ENCODE measurements at places on chromosomes 2 and 18. TPM values are rescaled to one million over a fixed set of nuclear protein-coding genes. Genes with fewer than 3 reads are reported as not detected.
A peak's percentile ranks its signal among the peaks of the same experiment; 100 is the strongest.

Gene GRHL1
- 2.8 TPM for polyA plus RNA-seq

Gene TPRKB
- polyA plus RNA-seq = 186 TPM

- no peak for DNase-seq
Observed at GRCh38 chr2:180130403-180130802, 123.3 kb upstream of the CWC22 start.

GRCh38 chr2:99380376-99381010 is 43.3 kb downstream of the EIF5B start:
- DNase-seq = peak; percentile 29

- DNase-seq = no peak
Observed at GRCh38 chr2:73295751-73296400, 2.5 kb upstream of the EGR4 start.

DNA sequence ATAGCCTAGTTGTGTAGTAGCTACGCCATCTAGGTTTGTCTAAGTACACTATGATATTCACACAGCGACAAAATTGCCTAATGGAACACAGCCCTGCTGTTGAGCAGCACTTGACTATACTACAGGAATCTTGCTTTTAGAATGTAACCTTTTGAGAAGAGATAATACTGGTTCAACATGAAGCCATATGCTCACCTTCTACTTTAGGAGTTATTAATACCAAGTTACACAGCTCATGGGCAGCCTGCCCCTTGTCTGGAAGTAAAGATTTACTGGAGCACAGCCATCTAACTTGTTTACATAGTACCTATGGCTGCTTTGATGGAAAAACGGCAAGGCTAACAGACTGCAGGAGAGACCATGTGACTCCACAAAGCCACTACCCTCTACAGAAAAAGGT is 174.8 kb downstream of the DYM start:
- no peak for DNase-seq

- DNase-seq = no peak
Observed at GRCh38 chr18:57850063-57850462, 46.9 kb upstream of the ATP8B1 start.

DNA sequence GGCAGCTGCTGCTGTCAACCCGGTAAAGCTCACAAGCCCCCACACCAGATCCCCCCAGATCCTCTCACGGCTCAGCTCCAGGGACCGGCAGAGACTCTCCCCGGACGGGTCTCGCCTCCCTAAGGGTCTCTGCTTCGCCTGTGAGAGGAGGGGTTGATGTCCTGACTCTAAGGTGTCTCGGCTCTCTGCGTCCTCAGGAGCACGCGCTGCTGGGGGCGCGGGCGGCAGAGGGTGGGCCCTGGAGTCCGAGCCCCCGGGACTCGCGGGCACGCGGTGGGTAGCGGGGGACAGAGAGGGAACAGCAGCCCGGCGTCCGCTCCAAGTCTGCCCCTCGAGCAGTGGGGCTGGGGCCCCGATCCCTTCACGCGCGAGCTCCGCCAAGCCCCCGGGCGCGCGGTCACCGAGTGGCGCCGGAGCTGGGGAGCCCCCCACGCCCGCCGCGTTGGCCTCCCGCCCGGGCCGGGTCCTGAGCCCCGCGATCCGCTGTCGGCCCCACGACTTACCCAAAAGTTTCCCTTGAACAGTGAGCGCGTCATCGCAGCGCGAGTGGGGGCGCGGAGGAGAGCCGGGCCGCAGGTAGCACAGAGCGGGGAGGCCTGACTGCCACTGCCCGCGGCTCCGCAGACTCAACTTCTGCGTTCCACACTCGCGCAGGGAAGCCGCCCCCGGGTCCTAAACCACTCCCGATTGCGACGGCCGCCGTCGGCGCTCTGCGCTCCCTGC is at the start of gene PSTPIP2:
PSTPIP2 (minus strand) TSS at position 608 of the 723 bp plus-strand sequence; CDS start at position 536, 72 bp downstream.
- peak; percentile 72 for DNase-seq
